ENCODE measurements at places on chromosomes 13 and 19.

DNA sequence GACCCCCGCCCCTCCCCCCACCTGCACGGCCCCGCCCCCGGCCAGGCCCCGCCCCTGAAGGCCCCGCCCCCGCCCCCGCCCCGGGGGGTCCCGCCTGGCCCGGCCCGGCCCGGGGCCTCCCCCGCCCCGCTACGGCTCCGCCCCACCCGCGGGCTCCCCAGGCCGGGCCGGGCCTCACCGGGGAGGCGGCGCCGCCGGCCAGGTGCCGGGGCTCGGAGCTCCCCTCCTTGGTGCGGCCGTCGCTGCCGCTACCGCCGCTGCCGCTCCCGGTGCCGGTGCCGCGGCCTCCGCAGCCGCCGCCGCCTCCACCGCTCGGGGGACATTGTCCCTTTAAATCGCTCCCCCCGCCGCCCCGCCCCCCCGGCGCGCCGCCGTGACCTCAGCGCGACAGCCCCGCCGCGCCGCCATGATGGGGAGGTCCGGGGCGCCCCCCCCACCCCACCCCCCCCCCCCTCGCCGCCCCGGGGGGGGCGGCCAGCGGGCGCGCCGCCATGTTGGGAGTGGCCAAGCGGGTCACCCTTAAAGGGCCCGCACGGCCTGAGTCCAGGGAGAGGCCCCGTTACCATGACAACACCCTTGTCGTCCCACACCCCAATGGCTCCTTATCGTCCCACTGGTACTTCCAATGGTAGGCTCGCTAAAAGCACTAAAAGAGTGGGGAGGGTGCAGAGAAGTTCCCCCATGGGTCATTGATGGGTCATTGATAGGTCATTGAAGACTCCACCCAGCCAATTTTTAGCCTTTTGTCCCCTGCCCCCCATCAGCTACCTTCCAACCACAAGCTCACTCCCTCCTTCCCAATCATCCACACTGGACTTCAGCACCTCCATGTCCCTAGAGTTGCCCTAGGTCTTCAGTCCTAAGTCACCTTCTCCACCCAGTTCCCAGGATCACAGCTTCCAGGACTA, at the start of gene WIZ:
WIZ (minus strand) TSS at position 337 of the 908 bp plus-strand sequence. CDS start 1,649 bp downstream, outside the sequence.
- no peak for DNase-seq

- no peak for DNase-seq
Observed at GRCh38 chr13:44853641-44854040, 135.6 kb downstream of the NUFIP1 start.

- DNase-seq = no peak
Observed at GRCh38 chr13:89923736-89924135, 1423.8 kb upstream of the MIR17HG start.

DNA sequence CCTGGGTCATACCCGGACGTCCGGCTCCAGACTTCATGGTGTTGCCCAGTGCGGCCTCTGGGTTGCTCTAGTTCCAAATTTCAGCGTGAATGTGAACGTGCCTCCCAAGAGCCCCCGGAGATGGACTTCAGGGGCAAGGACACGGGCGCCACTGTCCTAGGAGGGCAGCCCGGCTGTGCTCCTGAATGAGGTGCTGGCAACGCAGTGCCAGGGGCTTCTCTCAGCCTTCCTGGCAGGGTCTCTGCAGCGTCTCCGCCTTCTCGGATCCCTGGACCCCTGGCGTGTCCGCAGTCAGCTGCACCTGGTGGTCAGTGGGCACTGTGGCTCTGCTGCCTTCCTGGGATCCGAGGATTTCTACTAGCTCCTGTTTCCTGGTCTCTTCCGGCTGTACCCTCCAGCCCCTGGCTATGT, 101.7 kb upstream of the MCF2L start:
- no peak for DNase-seq

- no peak for DNase-seq
Observed at GRCh38 chr13:59948686-59949085, 215.0 kb downstream of the DIAPH3 start.

DNA sequence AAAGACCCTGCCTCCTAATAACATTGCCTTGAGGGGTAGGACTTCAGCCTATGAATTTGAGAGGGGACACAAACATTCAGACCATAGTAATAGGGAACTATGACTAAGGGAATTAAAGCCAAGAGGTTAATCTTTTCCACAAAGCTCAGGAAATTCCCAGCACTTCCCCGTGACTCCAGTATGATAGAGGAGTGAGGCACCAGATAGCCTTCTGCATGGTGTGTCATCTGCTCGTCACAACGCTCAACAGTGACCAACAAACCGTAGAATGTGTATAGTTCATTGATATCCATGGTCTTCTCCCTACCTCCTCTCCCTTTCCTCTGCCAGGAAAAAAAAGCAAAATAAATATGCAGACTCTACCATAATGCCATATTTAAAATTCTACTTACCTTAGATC, 64.4 kb downstream of the B3GLCT start:
- DNase-seq = no peak

- no peak for DNase-seq
Observed at GRCh38 chr19:37981785-37982475, 74.9 kb downstream of the SIPA1L3 start.

GRCh38 chr13:26727633-26728032, 33.0 kb downstream of the GPR12 start:
- no peak for DNase-seq

DNA sequence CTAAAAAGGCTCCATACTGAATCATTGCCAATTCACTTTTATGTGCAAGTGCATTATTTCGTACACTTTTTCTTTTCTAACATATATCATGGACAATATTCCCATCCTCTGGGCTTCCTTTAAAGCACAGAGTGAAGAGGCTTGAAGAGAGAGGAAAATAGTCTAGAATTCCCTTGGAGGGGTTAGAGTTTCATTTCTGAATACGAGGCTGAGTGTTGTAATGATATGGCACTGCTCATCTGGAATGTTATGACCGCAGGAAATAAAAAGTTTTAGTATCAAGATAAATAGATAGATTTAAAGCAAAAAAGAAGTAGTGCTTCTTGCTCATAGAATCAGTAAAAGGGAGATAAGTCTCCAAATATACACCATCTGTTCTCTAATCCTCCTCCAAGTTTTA, 412.3 kb upstream of the SLITRK1 start:
- no peak for DNase-seq

All from iPS DF 19.7 (cell line).